CD14-positive monocyte (primary cell): ENCODE measurements at places on chromosomes 5 and 9.

- H3K27me3 ChIP-seq = no peaks in the 10 kb centered on the region
- no peak overlapping the region for H3K27ac ChIP-seq
- H3K36me3 ChIP-seq = peaks cover 7% of the 10 kb centered on the region
- H3K4me3 ChIP-seq = no peak overlapping the region
Observed at GRCh38 chr5:81630684-81631083, 120.2 kb downstream of the SSBP2 start.

DNA sequence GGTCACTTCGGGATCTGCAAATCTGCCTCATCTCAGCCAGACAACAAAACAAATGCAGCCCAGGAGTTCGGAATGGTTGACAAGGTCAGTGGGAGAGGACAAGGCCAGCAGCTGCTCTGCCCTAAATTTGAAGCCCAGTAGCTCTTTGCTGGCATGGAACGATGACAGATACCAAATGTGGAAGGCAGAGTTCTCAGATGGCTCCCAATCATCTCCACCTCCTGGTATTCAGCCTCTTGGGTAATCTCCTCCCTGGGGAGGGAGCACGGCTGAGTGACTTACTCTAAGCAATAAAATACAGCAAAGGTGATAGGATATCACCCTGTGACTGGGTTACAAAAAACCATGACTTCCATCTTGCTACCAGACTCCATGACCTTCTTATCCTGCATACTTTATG is 172.8 kb downstream of the ENTREP1 start:
- no peaks in the 10 kb centered on the region for H3K36me3 ChIP-seq
- H3K27me3 ChIP-seq = no peaks in the 10 kb centered on the region
- no peak for DNase-seq
- H3K4me1 ChIP-seq = no peaks in the 10 kb centered on the region
- no peak overlapping the region for H3K27ac ChIP-seq
- H3K4me3 ChIP-seq = no peak overlapping the region

GRCh38 chr9:88746029-88746742 is 211.2 kb downstream of the NXNL2 start:
- no peaks in the 10 kb centered on the region for H3K27me3 ChIP-seq
- no peak for DNase-seq
- no peak overlapping the region for H3K4me3 ChIP-seq
- no peaks in the 10 kb centered on the region for H3K36me3 ChIP-seq

GRCh38 chr5:81164476-81164875 is 68.6 kb upstream of the CKMT2 start:
- H3K4me3 ChIP-seq = no peak overlapping the region
- no peaks in the 10 kb centered on the region for H3K36me3 ChIP-seq
- no peaks in the 10 kb centered on the region for H3K4me1 ChIP-seq
- DNase-seq = no peak
- H3K27me3 ChIP-seq = no peaks in the 10 kb centered on the region

DNA sequence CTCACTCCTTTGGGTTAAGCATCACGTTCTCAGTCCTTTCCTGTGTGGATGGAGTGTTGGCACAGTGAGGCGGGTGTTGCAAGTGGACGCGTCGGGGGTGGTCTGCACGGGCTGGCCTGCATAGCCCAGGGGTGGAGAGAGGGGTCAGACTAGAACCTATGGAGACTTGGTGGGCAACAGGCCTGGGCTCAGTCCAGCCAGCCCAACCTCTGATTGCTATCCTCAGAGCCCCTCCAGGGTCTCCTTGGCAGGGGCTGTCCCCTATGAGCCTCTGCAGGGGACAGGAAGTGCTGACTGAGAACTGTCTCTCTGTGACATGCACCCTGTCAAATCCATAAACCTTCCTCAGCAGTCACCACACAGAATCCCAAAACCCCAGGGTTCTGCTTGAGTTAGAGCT is 2.3 kb downstream of the DCANP1 start:
- H3K27ac ChIP-seq = no peak overlapping the region
- H3K4me3 ChIP-seq = no peak overlapping the region
- peaks cover 68% of the 10 kb centered on the region for H3K4me1 ChIP-seq
- DNase-seq = no peak
- no peaks in the 10 kb centered on the region for H3K36me3 ChIP-seq
- no peaks in the 10 kb centered on the region for H3K27me3 ChIP-seq

- no peak overlapping the region for H3K4me3 ChIP-seq
- H3K4me1 ChIP-seq = no peaks in the 10 kb centered on the region
- H3K27ac ChIP-seq = no peak overlapping the region
- DNase-seq = no peak
Observed at GRCh38 chr5:118711727-118712126, 276.6 kb downstream of the DTWD2 start.

DNA sequence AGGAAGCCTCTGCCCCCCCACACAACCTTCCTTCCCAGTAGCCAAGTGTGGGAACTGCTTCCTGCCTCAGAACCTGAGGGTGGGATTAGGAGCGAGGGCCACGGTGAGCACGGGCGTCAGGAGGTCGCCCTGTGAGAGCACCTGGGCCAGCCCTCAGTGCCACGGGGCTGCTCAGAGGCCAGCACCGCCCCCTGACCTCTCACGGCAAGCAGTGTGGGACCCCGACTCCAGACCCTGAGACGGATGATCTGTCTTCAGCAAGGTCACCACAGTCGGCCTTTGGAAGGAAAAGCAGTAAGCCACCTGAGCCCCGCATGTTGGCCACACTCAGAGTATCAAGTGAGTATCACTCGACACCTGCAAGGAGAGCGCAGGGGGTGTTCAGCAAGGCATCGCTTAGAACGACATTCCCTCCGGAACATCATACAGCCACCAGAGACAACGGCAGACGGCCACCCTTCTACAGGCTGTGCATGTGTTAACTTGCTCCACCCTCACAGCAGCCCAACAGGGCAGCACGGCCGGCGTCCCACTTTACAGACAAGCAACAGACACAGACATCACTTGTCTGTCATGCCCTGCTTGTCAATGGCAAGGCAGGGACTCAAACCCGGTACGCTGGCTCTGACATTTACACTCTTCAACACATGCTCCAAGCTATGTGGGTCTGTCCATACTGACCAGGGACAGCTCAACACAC is 50.2 kb downstream of the IPPK start:
- H3K4me1 ChIP-seq = no peaks in the 10 kb centered on the region
- no peaks in the 10 kb centered on the region for H3K27me3 ChIP-seq
- peaks cover 66% of the 10 kb centered on the region for H3K36me3 ChIP-seq
- no peak for DNase-seq
- H3K4me3 ChIP-seq = no peak overlapping the region
- H3K27ac ChIP-seq = no peak overlapping the region
